T47D (cell line): ENCODE measurements at places on chromosomes 2 and 18.

GRCh38 chr2:70536517-70537055 is 17.0 kb downstream of the TGFA start:
- no peak for DNase-seq

- no peak for DNase-seq
These were observed 117.6 kb upstream of the FOSL2 start for GRCh38 chr2:28274911-28275685.

GRCh38 chr18:12290086-12290485 is 18.0 kb upstream of the TUBB6 start:
- DNase-seq, result no peak

DNA sequence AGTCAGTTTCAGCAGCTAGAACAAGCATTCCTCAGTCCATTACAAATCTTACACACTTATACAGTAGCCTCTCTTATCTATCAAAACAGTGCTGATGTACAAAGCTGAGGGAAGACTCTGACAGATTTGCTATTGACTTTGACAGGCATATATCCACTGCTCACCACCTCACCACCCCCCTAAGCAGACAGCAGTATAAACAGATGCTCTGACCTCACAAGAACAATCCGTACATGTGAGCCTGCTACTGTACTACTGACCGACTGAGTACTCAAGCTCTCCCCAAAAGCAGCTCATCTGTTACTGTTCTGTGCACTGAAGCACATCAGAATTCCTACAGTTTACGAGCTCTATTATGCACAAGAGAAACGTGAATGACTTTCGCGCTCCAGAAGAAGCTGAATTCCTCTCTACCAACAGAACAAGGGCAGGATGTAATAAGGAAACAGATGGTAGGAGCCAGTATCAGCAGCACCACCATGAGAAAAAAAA is 95.6 kb upstream of the PDE1A start:
- DNase-seq, result no peak
